ENCODE measurements at places on chromosomes 12 and 14.

GRCh38 chr12:59408431-59408830 lies 187.4 kb upstream of the SLC16A7 start:
- DNase-seq, result no peak

DNA sequence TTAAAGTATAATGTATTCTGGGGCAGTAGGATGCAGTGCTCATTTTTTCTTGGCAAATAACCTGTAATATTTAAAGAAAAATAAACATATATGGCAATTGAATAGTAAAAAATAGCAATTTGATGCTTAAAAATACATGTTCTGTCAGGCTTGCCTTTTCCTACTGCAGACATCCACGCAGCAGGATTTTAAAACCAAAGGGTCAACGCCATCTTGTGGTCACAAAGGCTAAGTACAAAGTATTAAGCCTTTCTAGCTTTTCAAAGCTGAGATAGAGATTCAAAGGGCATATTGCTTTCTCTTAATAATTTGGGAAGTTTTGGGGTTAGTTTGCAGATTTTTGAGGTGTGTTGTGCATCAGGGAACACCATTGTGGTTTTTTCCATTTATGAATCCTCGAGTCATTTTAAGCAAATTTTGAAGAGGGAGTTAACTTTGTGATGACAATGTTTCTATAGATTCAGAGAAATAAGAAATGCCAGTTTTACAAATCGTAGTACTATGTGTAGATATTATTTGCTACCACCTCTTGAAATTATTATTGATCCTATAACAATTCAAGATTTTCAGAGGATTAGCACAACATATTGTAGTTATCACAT lies 4.7 kb upstream of the CCER1 start:
- DNase-seq, result peak; percentile 15

- DNase-seq, result no peak
Observed at GRCh38 chr12:848882-849527, 96.6 kb downstream of the WNK1 start.

GRCh38 chr12:49043856-49044258 lies 16.7 kb downstream of the KMT2D start:
- DNase-seq, result peak; percentile 81

DNA sequence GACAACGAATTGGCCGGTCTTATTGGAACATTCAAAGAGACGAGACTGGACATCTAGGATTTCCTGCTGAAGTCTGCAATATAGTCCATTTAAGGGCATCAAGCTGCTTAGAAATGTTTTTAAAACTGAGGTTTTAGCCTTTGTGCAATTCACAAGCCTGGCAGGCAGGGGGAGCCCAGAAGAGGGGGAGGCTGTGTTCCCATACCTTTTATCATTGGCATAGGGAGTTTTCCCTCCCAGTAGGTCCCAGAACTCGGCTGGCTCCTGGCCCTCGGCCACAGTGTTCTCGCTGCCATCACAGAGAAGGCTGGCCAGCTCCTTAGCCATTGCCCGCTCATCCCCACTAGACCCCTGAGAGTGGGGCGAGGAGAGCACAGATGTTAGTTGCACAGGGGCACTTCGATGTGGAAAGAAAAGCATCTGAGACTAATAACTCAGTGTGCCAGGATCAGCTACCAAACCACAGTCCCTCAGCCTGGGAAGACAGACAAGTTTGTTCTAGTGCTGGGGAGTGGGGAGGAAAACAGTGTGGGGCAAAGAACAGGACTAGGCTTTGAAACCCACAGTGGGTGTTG lies 15.1 kb downstream of the AVIL start:
- DNase-seq, result peak; percentile 44

GRCh38 chr12:94616203-94616729 lies 34.1 kb downstream of the TMCC3 start:
- DNase-seq, result no peak

DNA sequence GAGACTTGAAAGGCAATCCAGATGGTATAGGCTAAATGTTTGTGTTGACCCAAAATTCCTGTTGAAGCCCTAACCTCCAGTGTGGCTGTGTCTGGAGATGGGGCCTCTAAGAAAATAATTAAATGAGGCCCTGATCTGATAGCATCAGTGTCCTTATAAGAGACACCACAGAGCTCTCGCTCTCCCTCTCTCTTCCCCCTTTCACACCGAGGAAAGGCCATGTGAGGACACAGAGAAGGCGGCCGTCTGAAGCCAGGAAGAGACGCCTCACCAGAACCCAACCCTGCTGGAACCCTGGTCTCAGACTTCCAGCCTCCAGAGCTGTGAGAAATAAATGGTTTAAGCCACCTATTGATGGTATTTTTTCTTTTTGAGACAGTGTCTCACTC lies 87.5 kb downstream of the SCARB1 start:
- DNase-seq, result no peak

DNA sequence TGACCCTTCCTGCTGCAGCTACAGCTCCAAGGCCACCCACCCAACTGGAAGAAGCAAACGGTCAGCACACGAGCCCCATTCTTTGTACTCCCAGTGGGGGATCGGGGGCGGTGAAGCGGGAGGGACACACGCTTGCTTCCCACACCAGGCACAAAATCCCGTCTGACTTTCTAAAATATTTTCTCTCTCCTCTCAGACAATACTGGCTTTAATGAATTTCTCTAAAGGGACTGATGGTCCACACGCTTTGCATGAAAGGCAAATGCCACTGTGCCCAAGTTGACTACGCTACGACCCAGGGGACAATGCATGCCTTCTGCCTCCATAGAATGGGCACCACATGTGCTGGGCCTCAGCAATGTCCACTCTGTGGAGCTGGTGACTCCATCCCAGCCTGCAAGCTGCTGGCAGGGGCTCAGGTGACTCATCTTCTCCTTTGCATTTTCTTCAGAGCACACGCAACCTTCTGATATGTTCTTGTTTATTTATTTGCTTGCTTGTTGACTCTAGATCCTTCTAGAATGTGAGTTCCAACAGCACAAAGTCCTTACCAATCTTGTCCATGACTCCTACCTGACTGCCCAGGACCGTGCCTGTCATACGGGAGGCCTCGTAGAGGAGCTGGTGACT lies 15.6 kb downstream of the SYNE3 start:
- no peak for DNase-seq

GRCh38 chr12:41436076-41436475 lies 248.0 kb downstream of the PDZRN4 start:
- peak; percentile 26 for DNase-seq

DNA sequence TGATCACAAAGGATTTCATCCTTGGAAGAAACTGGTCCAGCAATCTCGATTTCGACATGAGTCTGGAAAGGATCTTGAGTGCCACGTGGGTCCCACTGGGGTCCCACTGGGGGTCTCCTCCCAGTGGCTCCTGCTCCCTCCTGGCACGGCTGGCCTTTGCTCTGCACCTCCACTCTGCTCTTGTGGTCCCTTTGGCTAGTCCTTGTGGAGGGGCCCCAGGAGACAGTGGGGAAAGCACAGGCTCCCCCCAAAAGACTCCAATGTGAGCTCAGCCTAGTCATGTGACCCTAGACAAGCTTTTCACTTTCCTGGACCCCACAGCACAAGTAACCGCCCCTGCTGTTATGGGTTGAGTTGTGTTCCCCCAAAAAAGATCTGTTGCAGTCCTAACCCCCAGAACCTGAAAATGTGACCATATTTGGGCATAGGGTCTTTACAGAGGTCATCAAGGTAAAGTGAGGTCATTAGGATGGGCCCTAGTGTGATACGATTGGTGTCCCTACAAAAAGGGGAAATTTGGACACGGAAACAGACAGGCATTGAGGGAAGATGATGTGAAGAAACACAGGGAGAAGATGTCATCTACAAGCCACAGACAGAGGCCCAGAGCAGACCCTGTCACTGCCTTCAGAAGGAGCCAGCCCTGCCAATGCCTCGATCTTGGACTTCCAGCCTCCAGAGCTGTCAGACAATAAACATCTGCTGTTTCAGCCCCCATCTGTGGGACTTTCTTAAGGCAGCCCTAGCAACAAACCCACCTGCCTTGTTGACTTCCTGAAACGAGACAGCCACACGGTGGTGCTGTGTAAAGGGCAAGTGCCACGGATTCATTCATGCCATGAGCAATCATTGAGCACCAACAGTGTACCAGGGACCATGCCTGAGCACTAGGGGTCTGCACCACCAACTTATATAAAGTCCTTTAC lies 23.8 kb upstream of the PPP2R5C start:
- DNase-seq, result no peak

DNA sequence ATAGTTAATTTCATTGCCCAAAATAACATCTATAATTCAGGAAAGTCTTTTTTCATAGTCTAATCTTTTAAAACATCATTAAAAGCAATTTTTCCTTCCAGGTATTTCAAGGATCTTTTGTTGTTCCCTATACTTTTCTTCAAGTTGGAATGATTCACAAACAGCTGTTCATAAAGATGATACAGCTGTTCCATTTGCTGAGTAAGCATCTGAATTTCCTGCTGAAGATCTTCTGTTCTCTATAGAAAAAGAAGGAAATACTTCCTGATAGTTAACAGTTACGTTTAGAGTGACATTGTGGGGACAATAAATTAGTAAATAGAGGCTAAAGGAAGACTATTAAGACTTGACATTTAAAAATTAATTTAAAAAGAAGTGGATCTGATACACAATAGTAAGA lies 30.3 kb upstream of the ESR2 start:
- DNase-seq, result no peak

Measured in WERI-Rb-1 (cell line).